Astrocyte of the spinal cord (primary cell): ENCODE measurements at places on chromosomes 2 and 18.

GRCh38 chr2:158730621-158731140, 64.4 kb upstream of the DAPL1 start:
- no peak for DNase-seq

DNA sequence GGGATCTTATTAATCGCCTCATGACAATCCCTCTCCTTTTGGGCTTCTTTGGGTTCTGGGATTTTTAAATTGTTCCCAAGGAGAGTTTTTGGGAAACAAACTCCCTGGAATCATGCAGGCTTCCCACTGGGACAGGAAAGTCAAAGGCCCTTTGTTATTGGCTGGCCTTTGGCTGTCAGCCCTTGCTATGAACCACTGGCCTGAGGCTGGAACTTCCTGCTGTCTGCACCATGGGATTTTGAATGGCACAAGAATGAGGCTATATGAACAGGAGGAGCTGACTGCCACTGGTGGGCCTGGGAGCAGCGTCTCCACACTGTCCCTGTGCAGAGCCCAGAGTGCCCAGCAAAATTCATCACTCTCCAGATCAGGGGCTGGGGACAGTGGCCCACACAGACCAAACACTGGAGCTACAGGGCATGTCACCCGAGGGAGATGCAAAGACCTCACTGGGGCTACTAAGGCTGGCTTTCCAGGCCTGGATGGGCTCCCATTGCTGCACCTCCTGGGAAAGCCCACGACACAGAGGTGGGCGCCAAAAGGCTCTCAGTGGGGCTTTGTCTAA, 35.7 kb downstream of the STEAP3 start:
- DNase-seq, result no peak

DNA sequence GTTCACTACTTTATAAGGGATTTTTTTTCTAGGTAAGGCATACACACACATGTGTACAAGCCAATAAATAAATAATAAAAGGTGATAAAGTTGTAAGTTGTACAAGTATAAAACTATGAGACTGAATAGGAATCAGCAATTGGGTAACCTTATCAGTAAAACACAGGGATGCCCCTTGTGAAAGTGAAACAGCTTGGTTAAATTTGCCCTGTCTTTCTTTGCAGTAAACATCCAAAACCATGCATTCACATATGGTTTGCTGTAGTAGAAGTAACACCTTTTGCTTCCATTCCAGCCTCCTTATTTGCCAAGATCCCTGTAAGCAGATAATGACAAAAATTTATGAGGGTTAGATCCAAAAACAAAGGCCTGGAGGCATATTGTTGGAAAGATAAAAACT, 44.3 kb upstream of the NEUROD1 start:
- DNase-seq, result no peak

DNA sequence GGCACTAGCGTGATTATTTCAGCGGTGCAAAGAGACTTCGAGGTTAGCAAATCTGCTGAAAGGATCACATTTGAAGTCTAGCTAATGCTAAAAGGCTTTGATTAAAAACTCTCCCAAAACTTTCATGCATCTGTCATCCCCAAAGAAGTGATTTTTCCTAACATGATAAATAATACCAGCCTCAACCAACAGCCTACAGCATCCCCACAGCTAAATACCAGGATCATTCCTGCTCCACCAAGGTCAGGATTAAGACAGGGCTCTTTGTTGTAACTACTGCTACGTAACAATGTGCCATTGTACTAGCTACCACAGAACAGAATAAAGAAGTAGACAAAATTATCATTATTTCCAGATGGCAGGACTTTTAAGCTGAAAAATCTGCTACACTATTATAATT, 1.6 kb downstream of the OR6B3 start:
- no peak for DNase-seq

DNA sequence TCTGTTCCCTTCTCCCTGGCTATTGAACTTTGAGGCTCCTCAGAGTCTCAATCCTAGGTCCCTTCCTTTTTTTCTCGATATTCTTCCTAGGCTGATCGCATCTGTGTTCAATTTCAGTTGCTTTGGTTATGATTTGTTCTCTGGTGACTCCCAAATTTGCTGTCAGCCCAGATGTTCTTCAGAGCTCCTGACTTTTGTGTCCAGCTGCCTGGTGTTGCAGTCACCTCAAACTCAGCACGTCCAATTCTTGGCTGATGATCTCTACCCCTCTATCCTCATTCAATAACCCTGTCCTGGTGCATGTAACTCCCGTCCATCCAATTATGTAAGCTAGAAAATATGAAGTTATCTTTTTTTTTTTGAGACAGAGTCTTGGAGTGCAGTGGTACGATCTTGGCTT, 31.4 kb downstream of the DIS3L2 start:
- no peak for DNase-seq

- DNase-seq, result no peak
These were observed 440.4 kb upstream of the NRXN1 start for GRCh38 chr2:51472300-51472699.

GRCh38 chr2:134362740-134363139, 108.9 kb downstream of the MGAT5 start:
- no peak for DNase-seq
